ENCODE measurements at places on chromosomes 12 and 14.

GRCh38 chr14:86221755-86222154, 691.8 kb downstream of the FLRT2 start:
- no peak for DNase-seq

GRCh38 chr14:95510804-95511203, 5.6 kb downstream of the SYNE3 start:
- DNase-seq, result no peak

GRCh38 chr12:124828264-124829007, 35.2 kb downstream of the SCARB1 start:
- peak; percentile 80 for DNase-seq

DNA sequence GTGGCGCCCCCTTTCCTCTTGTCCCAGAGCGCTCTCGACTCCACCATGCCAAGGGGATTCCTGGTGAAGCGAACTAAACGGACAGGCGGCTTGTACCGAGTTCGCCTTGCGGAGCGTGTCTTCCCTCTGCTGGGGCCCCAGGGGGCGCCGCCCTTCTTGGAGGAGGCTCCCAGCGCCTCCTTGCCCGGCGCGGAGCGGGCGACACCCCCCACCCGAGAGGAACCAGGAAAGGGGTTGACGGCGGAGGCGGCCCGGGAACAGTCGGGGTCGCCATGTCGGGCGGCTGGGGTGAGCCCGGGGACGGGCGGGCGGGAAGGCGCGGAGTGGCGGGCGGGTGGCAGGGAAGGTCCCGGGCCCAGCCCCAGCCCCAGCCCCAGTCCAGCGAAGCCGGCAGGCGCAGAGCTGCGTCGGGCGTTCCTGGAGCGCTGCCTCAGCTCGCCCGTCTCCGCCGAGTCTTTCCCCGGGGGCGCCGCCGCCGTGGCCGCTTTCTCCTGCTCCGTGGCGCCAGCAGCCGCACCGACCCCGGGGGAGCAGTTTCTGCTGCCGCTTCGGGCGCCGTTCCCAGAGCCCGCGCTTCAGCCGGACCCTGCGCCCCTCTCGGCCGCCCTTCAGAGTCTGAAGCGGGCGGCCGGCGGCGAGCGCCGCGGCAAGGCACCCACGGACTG, 376 bp downstream of the INSM2 start:
- DNase-seq, result peak; percentile 53

DNA sequence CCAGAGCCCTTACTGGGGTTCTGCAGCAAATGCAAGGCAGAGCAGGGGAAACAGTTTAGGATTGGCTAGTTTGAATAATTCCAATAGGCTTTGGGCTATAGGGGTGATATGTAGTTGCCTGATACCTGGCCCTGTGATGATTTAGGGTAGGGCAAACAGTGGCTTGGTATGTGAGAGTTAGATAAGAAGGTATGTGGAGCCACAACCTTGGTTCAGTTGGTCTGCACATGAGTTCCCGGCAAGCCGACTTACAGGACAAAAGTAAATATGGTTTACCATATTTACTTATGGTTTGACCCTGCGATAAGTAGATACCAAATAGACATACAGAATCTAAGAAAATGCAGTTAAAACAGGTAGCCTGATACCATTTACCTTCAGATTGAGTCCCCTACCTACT, 8.3 kb upstream of the CAPRIN2 start:
- no peak for DNase-seq

DNA sequence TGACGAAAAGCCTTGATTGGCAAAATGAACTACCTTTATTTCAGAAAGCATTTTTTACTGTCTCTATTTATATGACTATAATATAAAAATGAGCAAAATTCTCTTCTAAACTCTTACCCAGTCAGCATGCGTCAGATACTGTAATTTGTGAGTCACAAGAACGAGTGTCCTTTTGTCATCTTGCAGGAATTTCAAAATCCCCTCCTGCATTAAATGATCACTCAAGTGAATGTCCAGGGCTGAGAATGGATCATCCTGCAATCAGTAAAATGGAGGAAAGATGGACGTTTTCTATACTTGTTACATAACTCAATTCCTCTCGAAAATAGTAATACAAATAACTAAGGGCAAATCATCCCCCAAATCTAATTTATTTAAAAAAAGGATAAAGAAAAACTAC, 77.7 kb upstream of the KCNJ8 start:
- DNase-seq, result peak; percentile 94

GRCh38 chr12:75641031-75641780, 129.8 kb upstream of the KRR1 start:
- DNase-seq, result peak; percentile 67

DNA sequence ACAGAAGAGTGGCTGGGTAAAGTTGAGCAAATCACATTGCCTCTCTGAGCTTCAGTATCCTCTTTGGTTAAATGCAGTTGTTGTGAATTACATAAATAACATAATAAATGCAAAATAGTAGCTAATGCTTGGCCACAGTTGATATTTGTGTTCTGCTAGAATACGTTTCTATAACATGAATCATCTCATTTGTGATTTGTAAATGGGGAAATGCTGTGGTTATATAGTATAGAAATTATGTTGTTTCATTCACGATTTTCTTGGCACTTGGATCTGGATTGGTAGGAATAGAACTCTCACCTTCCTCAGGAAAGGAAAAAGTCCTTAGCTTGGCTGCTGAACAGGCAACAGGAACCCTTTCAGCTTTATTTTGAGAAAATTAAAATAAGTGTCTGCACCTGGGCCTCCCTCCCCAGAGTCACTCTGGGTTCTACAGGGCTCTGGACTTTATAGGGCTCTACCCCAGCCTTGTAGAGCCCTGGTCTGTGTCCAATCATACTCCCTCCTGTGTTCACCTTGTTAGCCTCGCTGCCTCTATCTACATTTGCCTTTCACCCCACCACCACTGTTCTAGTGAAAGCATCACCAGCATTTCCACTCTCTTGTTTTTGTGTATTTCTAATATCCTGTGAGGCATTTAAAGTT, 107.7 kb upstream of the BCAT1 start:
- no peak for DNase-seq

DNA sequence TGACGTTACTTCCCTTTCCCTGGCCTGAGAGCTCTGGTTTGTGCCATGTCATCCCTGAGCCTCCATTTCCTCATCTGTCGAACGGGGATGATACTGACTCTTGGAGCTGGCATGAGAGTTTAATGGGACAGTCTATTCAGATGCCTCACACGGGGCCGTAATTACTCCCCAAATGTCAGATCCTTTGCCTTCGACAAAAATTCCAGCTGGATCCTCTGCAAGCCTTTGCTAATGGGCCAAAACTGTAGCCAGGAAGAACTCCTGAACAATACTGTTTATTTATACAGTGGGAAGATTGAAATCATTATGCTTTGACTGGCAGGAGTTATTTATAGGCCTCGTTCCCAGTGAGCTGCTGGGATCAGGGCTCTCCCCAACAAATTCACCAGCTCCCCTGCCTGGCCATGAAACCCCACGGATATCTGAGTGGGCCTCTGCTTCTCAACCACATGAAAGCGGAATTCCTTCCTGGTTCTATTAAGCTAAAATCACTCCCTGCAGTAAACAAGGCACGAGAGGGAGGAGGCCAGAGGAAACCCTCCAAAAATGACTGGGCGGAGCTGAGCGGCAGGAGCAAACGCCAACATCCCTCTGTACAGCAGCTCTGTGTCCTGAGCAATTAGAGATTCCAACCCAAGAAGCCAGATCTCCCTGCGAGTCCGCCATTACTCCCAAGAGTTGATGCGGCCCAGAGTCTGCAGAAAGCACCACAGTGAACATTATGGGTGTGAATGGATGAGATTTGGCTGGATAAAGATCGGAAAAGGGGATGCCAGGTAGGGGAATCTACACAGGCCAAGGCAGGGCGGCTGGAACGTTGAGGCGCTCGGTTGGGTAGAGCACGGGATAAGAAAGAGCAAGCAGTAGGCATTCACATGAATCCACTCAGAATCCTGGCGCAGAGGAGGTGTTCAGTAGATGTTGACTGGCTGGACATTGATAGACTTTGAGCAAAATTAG, 326.1 kb downstream of the BCL11B start:
- no peak for DNase-seq

DNA sequence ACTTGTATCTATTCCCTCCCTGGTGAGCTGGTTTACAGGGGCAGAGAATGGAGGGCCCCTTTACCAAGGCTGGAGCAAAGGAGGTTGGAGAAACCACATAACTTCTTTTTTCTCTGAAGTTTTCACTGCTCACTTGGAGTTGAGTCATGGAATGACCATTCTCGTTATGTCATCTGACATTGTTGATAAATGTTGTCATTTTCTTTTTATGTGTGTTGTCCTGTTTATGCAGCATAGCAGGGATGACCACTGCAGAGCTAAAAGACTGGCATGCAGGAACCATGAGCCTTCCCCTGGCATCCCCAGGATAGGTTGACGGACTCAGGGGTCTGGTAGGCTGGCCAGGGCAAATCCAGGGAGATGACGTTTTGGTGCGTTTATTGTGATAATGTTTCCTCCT, 256.8 kb upstream of the DDHD1 start:
- no peak for DNase-seq

DNA sequence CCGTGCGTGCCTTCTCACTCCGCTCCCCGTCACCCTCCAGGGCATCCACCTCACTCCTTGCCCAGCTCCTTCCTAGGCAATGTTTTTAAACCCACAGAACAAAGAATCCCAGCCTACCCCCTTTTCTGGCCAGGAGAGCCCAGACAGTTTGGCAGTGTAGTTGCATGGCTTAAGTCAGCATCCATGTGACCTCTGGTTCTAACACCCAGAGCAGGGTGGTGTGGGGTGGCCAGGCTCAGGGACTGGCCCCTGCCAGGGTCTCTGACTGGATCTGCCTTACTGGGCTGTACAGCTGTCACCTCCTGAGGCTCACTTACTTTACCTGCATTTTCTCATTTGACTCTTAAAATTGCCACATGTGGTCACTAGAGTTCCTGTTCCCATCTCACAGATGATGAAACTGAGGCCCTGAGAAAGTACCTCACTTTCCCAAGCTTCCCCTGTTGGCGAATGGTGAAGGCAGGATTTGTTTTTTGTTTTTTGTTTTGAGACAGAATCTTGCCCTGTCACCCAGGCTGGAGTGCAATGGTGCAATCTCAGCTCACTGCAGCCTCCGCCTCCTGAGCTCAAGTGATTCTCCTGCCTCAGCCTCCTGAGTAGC, 18.3 kb downstream of the SDS start:
- DNase-seq, result no peak

DNA sequence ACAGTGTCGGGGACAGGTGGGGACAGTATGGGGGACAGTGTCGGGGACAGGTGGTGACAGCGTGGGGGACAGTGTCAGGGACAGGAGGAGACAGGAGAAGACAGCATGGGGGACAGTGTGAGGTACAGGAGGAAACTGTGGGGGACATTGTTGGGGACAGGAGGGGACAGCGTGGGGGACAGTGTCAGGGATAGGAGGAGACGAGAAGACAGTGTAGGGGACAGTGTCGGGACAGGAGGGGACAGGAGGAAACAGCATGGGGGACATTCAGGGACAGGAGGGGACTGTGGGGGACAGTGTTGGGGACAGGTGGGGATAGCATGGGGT, 139.5 kb downstream of the TMEM121 start:
- no peak for DNase-seq

- DNase-seq, result no peak
These were observed 8.8 kb upstream of the PEX5 start for GRCh38 chr12:7180685-7181084.

DNA sequence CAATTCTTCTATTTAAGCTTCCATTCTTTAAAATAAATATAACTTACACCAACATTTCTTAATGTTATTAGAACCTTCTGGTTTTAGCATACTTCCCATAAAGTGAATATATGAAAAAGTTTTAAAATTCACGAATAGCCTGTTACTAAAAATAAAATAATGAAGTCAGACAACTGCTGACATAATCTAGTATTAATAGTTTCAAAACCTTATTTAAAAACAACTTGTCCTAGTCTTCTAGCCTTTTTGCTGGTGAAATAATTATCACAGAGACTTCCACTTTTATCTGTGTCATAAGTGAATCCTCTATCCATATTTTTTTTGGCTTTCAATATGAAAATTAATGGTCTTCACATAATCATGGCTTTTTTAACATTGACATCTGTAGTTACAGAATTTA, 93.8 kb upstream of the MON2 start:
- no peak for DNase-seq

DNA sequence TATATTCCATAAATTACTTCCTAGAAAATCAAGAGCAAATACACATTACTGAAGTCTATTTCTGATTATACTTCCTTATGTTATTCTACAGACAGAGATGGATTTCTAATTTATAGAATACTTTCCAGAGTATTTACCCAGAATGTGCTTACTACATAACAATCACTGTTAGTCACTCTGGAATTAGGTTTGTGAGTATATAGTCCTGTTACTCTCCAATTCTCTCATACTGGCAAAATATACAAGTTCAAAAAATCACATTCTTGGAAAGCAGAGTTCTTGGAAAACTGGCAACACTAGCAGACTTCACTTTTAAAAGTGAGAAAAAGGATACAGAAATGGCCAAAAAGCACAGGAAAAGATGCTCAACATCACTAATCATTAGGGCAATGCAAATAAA, 7.3 kb downstream of the PPP2R5E start:
- no peak for DNase-seq

DNA sequence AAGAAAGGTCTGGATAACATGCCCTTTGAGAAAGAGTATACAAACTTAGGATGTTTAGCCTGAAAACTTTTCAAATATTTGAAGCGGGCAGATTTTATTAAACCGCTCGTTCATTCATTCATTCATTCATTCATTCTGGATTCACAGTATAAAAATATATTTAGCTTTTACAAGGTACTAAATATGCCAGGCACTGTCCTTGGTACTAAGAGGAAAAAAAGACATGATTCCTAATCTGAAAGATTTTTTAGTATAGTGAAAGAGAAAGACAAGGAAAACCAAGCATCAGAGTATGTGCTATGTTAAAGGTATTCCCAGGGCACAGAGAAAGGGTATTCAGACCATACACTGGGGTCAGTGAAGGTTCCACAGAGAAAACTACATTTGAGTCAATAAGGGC, 299.7 kb downstream of the BCAT1 start:
- no peak for DNase-seq
